Esophagus mucosa (tissue), 1 donor: ENCODE measurements at places on chromosomes 12 and 14. TPM values are rescaled to one million over a fixed set of nuclear protein-coding genes. Genes with fewer than 3 reads are reported as not detected.

DNA sequence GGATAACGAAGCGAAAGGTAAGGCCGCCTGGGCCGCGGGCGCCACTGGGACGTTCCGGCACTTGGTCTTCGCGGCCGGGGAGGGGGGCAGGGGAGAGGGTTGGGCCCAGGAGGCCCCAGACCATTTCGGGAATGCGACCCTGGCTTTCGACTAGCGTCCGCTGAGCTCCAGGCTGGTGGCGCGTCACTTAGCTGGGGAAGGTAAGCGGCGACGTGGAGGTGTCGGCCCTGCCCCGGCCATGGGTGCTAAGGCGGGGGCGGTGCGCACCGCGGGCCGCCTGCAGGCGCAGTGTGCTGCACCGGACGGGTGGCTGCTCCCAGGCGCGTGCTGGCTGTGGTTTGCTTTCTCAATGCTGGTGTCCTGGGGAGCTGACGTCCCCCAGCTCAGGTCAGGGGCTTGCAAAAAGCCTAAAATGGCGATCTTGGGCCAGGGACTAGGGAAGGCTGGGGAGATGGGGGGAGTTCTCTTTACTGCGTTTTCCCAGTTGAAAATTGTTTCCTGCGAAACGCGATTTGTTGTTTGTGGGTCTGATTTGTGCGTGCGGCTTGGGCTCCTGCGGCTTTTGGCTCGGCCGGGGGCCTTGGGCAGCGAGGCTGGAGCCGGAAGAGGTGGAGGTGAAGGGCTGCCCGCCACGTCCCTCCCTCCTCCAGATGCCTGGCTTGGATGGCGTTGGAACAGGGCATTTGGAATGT, 1.2 kb downstream of the HOXC10 start:
- ATAC-seq = peak; percentile 60

DNA sequence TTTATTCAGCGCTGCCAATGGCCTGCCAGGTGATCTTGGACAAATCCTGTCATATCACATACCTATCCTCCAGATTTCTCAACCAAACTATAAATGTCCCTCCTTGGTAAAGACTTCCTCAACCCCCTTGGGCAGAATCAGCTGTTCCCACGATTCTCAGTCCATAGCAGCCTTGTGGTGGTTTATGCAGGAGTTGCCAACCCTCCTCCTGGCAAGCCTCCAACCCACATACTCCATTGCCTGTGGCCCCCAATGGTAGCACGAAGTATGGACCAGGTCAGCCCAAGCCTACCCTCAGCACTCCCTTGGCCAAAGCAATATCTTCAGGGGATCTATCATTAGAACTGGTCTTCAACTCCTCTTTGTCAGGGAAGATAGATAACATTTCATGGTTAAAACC, 27.0 kb downstream of the FBLN5 start:
- no peak for ATAC-seq

DNA sequence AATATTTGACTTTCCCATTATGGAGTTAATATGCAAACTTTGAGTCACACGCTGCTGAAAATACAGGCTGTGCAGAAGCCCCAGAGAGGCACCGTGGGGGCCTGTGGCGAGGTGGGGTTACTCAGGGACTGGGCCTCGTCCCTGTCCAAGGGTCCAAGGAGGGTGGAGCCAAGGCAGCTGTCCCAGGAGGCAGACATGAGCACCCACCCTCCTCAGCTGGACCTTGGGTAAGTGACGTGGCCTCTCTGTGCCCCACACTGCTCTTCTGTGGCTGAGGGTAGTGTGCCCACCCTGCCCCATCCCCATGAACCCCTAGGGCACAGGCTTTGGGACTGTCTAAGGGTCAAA, 39.4 kb downstream of the FAM222A start:
- ATAC-seq = no peak

GRCh38 chr14:33029511-33029910, 90.8 kb downstream of the NPAS3 start:
- ATAC-seq = no peak

DNA sequence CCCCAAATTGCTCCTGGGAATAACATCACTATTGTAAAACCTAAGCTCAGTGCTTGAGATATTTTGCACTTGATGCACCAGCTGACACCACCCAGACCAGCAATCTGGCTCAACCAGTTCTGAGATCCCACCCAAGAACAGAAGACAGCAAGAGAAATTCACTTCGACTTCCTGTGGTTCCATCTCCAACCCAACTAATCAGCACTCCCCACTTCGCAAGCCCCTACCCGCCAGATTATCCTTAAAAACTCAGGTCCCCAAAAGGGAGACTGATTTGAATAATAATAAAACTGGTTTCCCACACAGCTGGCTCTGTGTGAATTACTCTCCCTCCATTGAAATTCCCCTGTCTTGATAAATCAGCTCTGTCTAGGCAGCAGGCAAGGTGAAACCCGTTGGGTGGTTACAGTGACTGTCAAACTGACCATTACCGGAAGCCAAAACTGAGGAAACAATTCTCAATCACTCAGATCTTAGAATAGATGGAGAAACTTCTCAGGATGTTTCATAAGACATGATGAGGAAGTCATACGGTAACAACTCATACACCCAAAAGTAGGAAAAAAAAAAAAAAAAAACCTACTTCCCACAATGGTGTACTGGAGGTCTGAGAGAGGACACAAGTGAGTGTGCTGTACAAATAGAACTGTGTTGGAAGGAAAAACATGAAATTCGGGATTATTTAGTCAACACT, 92.4 kb downstream of the TMTC1 start:
- ATAC-seq = peak; percentile 28

DNA sequence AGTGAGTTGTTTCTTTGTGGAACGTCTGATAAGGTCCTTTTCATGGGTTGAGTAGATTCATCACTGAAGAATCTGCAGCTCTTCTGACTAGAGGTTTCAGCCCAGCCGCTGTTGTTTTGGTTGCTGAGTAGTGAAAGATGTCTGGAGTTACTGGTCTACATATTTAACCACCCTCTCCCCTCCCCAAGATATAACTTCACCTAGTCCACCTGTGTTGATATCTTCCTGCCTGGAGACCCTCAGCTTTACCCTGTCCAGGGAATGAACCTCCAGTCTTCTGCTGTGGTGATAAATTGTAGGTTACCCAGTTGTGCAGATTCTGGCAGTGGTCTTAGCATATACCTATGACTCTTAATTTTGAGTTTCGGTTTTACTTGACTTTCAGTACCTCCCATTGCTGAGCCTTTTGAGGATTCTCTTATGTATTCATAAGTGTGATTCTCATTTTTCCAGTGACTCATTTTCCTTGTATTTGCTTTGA, 62.9 kb downstream of the CCDC91 start:
- no peak for ATAC-seq

DNA sequence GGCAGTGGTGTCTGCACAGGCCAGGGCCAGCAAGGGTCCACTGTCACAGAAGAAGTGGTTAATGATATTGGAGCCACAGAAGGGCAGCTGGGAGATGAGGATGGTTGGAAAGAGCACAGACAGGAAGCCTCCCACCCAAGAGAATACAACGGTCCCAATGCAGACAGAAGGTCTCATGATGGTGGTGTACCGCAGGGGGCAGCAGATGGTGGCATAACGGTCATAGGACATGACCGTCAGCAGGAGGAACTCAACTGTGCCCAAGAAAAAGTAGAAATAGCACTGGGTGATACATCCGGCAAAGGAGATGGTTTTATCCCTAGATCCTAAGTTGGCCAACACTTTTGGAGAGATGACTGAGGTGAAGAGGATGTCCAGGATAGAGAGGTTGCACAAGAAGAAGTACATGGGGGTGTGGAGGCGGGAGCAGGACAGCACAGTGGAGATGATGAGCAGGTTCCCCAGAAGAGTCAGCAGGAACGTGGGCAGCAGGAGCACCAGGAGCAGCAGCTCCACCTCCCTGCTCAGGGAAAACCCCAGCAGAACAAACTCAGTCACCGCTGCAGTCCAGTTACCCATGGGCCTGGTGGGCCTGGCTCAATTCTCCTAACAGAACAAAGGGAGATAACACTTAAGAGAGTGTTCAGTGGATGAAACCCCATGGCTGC, 9.8 kb downstream of the OR6J1 start:
- no peak for ATAC-seq

DNA sequence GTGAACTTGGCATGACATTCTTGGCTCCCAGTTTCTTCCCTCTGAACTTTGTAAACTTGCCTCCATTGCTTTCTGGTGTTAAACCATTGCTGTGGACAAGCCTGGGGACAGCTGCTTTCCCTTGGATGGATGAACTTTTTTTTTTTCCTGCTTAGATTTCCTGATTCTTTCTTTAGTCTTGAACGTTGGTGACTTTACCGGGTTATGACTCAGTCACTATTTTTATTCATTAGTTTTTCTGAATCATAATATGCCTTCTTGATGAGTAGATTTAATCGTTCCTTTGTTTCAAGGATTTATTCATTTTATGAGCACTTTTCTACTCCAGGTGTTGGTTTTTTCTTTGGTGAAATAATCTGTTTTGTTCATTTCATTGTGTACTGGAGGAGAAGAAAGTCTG, 155.0 kb upstream of the RTL1 start:
- no peak for ATAC-seq

DNA sequence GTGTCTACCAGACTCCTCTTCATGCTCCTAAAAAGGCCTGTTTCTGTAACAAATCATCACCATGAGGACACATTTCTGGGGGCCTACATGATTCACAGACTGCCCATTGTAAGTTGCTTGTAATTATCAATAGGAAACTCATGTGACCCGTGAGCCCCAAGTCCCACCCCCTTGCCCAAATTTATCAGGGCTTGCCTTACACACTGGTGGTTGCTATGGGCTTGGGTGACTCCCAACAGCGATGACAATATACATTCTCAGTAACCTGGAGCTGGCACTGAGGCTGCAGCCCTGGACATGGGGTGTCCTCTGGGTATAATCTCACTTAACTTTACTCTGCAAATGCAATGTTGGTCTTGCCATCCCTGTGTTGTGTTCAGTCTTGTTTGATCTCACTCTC, 149.2 kb downstream of the NRXN3 start:
- no peak for ATAC-seq

The KRT72 gene
- not detected for total RNA-seq

The CYP46A1 gene
- total RNA-seq = not detected

The MIP gene
- total RNA-seq = not detected

The SEC23A gene
- 23.3 TPM for total RNA-seq

The MYH6 gene
- total RNA-seq = not detected

The BCL2L14 gene
- 0.24 TPM for total RNA-seq

The RND1 gene
- 2.6 TPM for total RNA-seq
